ENCODE measurements at places on chromosomes 4 and X.

DNA sequence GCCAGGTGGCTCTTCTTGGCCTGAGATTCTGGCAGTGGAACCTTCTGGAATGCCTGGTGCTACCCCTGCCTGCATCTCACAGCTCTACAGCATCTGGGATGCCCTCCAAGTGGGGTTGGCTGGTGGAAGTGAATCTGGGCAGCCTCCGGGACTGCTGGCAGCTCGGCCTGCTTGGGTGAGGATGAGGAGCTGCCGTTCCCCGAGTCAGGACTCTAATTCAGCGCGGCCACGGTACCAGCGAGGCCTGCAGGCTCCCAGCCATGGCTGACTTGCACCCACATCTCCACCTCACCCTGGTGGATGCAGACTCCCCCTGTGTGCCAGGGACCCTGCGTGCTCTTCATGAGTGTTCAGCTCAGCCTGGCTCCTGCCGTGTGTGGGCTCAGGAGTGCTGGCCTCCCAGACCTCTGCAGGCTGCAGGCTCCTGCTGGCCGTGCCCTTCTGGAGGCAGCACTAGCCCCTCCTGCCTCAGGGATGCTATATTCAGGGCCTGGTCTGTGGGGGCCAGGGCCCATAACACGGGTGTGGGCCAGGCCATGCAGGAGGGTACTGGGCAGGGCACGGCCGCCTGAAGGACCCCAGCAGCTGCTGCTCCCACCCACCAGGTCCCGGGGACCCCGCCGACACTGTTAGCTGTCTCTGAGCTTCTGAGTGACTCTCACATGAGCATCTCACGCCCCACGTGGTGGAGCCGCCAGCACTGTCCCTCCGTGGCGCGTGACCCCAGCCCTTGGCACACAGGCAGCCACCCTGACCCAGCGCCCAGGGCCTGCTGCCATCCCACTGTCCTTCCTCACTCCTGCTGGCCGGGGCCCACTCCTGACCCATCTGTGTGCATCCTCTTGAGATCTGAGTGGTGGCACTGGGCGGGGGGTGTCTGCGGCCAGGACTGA, 10.6 kb downstream of the UVSSA start:
- no peak for DNase-seq

- no peak for DNase-seq
Observed at GRCh38 chr4:151644622-151645021, 116.2 kb downstream of the GATB start.

- no peak for DNase-seq
Observed at GRCh38 chr4:71231129-71232055, 107.4 kb upstream of the SLC4A4 start.

- DNase-seq = no peak
Observed at GRCh38 chr4:102230194-102230593, 115.1 kb downstream of the SLC39A8 start.

- no peak for DNase-seq
Observed at GRCh38 chr4:33037464-33037863, 2317.3 kb downstream of the PCDH7 start.

DNA sequence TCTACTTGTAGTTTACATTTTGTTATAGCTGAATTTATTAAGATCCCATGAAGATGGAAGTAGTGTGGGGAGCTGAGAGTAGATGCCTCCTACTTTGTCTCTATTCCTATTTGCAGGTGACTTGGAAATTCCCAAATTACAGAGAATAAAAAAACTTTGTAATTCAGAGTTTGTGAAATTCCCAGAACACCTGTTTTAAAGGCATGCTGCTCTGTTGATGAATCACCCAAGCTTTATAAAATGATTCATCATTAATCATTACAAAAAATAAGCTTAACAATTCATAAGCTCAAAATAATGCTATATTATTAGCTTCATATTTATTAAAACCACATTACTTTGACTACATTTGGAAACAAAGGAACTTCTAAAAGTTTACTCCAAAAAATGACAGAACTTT, 856.3 kb downstream of the RPA4 start:
- no peak for DNase-seq

DNA sequence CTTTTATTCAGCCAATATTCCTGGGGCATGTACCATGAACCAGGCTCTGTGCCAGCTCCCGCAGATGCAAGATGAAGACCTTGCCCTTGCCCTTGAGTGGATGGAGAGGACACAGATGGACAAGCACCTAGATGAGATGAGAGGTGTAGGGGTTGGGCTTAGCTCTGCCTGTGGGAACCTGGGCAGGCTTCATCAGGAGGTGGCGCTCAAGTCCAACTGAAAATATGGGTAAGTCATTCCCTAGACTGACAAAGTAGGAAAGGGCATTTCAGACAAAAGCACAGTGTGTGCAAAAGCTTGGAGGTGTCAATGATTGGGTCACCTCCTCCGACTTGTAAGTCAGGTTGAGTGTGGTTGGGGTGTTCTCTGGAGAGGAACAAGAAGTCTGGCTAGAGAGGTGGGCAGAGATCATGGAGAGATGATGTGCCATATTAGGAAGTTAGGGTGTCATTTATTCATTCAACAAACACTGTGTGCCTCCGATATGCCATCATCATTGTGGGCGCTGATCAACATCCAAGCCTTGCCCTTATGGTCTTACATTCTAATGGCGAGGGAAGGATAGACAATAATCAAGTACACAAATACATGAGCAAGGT, 64.6 kb downstream of the ANAPC4 start:
- DNase-seq = no peak

- DNase-seq = no peak
Observed at GRCh38 chr4:10035130-10035529, 13.8 kb upstream of the SLC2A9 start.

DNA sequence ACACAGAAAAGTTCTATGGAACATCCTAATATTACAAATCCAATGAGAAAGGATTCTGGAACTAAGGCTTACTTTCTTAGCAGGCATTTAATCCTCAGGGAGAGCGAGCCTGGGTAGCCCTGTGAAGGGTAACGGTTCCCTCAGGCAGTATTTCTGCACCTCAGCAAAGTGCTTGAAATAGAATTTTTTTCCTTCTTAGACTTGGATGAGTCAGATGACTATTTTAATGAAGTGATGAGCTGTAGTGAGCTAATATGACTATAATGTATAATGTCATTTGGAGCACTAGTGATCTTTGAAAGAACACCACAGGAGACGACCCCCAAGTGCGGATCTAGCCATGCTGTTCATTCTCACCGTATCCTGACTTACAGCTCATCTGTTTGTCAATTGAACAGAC, 493.0 kb upstream of the FAM241A start:
- DNase-seq = no peak

- no peak for DNase-seq
Observed at GRCh38 chrX:81120936-81121371, 80.8 kb downstream of the HMGN5 start.

- peak; percentile 45 for DNase-seq
Observed at GRCh38 chrX:40174001-40174853, 76.5 kb upstream of the BCOR start.

- no peak for DNase-seq
Observed at GRCh38 chr4:186628058-186628711, 72.8 kb upstream of the MTNR1A start.

GRCh38 chr4:71126719-71127118, 133.3 kb downstream of the DCK start:
- DNase-seq = no peak

DNA sequence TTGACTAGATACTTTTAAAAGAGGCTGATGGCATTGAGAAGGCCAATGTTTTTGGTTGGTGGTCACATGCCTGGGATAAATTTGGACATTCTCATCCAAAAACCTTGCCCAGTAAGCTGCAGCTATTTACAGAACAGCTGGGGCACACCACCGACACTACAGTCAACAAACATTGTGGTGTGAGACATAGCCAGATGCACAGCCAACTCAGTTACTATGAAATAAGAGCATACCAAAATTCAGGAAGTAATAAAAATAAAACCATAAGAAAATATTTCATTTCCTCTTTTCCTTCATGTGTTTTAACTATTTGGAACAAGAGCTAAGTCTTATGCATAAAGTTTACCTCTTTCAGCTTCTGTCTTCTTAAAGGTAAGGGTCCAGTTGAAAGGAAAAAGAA, 8.8 kb downstream of the PPM1K start:
- DNase-seq = no peak
